ENCODE measurements at places on chromosomes 7 and 10.

DNA sequence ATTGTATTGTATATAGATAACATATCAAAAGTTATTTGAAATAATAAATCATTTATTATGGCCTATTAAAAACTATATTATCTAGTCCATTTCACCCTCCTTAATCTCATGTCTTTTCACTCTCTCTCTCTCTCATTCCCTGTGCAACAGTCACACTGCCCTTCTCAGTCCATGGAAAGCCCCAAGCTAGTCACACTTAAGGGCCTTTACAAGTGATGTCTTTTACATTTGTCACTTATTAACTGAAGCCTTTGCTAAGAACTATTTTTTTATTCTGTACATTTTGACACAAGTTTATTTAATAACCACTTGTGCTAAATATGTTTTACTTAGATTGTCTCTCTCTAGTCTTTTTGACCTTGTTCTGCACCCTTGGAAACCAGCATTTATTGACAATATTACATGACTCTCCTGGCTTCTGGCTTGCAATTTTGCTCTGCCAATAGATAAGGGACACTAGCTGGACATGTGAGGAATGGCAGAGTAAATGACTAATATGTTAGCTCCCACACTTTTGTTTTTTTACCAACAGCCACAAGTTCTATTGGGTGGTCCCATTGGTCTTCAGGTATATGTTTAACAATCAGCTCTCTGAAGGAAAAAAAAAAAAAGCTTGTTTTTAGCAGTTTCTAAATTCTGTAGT is 706.8 kb upstream of the POT1 start:
- no peak for DNase-seq

DNA sequence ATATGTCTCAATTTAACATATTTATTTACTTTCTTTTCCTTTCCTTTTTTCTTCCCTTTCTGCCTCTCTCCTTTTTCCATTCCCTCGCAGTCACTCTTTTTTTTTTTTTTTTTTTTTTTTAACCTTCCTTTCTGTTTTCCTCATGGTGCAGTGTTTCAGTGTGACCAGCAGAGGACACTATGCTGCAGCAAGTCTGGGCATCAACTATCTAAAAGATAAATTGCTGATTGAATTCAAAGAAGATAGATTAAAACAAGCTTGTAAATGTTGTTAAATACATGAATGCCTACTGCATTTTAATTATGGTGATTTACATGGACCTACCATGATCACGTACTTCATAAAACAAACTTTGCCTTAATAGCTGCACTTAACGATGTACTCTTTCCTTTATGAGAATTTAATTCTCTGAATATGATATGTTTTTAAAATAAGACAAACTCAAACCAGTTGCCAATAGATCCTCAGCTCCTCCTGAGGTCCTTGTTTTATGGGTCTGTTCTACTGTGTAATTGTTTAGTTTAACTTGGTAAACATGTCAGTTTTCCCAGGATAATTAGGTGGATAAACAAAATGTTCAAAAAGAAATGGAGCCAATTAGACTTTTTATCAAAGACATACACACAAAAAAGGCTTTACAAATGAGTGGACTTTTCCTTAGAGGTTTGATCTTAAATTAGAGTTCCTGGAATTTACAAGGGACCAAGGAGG is 101.0 kb upstream of the AGR3 start:
- no peak for DNase-seq

GRCh38 chr7:151679881-151680612 is 160.4 kb upstream of the RHEB start:
- no peak for DNase-seq

GRCh38 chr7:19482628-19483027 is 226.2 kb downstream of the POLR1F start:
- DNase-seq, result no peak

DNA sequence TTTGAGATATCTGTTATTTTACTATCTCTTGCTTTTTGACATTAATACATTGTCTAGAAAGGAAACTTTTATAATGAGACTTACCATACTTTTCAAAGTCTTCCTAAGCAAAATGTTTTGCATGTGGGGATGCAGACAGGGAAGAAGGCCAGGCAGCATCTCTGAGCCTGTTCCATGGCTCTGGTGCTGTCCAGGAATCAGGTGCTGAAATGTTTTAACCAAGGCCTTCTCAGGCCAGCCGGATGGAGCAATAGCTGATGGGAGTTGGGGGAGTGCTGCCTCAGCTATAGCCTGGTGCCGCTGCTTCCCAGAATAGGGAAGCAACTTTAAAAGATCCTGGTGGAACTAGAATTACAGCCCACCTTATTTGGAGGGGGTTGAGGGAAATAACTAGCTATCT is 38.5 kb downstream of the CRTAC1 start:
- no peak for DNase-seq

DNA sequence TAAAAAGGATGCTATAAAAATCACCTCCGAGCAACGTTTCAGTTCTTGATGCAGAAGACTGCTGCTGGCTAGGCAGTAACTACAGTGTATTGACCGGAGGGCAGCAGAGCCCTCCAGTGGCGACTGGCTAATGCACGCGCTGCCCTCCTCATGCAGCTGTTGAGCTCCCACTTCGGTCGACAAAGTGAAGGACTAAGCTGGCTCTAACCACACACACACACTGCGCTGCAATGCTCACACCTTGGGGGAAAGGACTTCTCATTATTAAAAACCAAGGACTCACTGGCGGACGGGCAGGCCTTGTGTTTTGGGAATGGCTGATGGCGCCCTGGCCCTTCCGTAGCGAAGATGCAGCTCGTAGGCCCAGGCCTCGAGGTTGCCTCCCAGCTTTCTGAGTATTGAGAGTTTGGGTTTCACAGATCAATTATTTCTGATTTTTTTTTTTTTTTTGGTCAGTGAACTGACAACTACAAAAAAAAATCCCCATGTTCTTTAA is 120.9 kb upstream of the DIP2C start:
- no peak for DNase-seq

DNA sequence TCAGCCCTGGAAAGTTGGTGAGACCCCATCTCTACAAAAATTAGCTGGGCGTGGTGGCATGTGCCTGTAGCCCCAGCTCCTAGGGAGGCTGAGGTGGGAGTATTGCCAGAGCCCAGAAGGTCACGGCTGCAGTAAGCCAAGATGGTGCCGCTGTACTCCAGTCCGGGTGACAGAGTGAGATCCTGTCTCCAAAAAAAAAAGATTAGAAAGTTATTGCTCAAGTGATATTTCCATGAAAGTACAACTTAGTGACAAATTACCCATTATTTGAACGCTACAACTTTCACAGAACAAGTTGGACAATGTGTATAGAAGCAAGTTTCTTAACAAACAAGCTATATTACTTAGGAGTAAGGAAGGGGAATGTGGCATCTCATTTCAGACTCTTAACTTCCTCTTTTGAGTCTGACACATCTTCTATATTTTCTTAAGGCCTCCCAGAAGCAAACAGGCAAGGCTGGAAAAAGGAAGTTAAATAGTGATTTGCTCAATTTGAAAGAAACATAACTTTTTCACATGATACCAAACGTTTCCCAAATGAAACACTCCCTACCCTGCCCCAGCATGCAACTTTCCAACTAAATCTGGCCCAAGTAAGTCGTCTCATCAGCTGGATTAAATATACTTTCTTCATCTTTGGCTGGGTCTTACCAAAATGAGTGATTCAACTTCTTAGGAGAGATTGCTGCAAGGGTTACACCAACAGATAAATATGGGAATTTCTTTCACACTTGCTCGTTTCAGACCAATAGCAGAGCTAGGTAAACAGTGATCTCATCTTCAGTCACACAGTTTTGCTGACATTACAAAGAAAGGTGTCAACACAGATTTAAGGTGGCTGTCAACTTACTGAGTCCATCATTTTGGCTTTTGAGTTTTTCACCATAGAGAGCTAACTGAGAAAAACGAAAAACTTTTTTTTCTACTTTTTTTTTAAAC is 66.3 kb upstream of the KLF6 start:
- no peak for DNase-seq

DNA sequence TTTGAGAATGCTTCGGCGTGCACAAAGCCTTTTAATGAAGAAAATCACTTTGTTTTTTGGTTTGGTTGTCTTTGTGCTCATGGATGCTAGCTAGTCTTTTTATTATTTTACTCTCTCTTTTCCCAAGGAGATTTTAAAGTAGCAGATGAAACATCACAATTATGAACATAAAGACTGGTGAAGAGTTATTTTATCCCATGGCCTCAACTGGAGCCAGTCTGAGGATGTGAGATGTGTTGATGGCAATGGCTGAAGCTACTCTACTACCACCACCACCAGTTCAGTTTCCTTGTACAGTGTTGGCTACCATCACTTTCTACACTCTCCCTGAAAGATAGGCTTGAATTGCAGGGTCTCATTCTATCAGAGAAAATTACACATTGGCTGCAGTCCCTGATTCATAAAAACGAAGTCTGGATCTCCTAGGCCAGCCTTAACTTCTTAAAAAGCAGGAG is 494 bp upstream of the HERC4 start:
- no peak for DNase-seq

- DNase-seq, result no peak
Measured at GRCh38 chr7:100171087-100171681, 2.8 kb upstream of the GAL3ST4 start.

DNA sequence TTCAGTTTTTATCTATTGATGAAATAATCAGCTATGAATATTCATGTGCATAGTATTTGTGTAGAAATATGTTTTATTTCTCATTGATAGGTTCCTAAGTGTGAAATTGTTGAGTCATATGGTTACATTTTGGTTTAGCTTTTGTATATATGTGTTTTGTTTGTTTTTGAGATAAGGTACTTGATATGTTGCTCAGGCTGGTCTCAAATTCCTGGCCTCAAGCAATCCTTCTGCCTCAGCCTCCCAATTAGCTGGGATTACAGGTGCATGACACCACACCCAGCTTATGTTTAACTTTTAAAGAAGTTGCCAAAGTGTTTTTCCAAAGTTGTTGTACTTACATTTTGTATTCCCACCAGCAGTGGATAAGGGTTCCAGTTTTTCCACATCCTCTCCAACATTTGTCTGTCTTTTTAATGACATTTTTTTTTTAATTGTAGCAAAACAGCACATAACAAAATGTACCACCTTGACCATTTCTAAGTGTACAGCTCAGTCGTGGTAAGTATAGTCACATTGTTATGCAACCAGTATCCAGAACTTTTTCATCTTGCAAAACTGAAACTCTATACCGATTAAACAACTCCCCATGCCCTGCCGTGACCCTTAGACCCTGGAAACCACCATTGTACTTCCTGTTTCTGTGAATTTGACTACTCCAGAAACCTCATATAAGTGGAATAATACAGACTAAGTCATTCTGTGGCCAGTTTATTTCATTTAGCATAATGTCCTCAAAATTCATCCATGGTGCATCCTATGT is 12.6 kb upstream of the UBE2D1 start:
- no peak for DNase-seq

- DNase-seq, result no peak
Measured at GRCh38 chr10:33155720-33156638, 178.5 kb downstream of the NRP1 start.

- peak; percentile 41 for DNase-seq
Measured at GRCh38 chr7:114865564-114865963, 56.3 kb upstream of the MDFIC start.

- DNase-seq, result no peak
Measured at GRCh38 chr10:90905925-90906324, 15.0 kb downstream of the ANKRD1 start.

- no peak for DNase-seq
Measured at GRCh38 chr7:508461-509170, 11.0 kb downstream of the PDGFA start.

DNA sequence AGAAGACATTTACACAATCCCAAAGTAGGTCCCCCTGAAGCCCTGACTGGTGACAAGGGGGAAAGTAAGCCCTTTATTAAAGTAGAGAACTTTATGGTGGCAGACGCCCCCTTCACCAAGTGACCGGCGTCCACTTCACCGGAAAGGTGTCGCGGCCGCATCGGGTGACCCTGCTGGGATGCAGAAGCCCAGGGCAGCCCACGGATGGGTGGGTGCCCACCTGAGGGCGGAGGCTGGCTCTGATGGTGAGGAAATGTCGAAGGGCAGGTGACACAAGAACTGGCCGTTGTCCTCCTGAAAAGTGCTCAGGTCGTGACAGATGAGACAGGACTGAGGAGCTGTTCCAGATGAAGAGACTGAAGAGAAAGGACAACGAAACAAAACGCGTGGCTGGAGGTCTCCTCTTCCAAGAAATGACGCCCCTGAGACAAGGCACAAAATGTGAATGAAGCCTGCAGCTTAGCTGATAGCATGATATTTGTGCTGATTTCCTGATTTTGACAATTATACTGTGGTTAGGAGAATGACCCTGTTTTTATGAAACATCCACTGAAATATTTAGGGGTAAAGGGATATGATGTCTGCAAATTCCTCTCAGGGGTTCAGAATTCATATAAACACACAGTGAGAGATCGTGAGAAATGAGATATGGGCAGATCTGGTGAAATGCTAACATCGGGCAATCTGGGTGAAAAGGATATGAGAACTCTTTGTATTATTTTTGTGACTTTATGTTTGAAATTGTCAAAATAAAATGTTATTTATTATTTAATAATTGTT is 123.9 kb downstream of the PRKAG2 start:
- no peak for DNase-seq

GRCh38 chr7:4762121-4763055 is 13.0 kb upstream of the AP5Z1 start:
- DNase-seq, result no peak

DNA sequence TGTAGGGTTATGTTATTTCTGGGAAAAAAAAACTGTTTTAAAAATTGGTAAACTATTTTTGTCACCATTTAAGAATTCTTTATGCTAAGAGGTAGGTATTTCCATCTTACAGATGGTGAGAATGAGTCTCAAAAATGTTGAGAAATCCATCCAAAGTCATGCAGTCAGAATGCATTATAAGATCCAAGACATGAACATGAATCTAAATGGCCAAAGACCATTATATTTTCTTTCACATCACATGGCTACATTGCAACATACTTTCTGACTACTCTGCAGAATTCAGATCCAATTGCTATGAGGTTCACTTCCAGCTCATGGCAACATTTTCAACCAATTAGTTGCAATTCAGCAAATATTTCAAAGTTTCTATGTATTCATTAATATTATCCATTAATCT is 181.2 kb downstream of the TWIST1 start:
- no peak for DNase-seq

GRCh38 chr7:74404741-74405140 is 49.0 kb upstream of the GTF2IRD1 start:
- DNase-seq, result no peak

DNA sequence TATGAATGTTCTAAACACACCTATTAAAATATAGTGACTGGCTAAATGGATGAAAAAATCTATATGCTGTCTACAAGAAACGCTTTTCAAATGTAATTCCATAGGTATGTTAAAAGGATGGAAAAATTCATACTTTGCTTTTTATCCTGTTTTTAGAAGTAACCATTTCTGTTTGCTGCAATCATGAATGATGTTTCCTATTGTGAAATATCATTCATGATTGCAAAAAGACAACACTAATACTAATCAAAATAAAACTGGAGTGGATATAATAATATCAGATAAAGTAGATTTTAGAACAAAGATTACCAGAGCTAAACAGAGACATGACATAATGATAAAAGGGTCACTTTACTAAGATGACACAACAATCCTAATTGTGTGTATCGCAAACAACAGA is 138.2 kb downstream of the FANK1 start:
- DNase-seq, result no peak

- no peak for DNase-seq
Measured at GRCh38 chr7:28686418-28686800, 271.7 kb downstream of the TRIL start.

GRCh38 chr10:114045136-114046086 is 1.7 kb downstream of the ADRB1 start:
- DNase-seq, result no peak

Measured in activated CD4-positive, alpha-beta T cell treated with anti-CD3 and anti-CD28 coated beads for 24 hours (primary cell).